ENCODE measurements at places on chromosomes 7 and 10.
A peak's percentile ranks its signal among the peaks of the same experiment; 100 is the strongest.

- no peak for DNase-seq
These were observed 22.2 kb downstream of the FRMPD2 start for GRCh38 chr10:48252354-48252650.

- DNase-seq = no peak
These were observed at the start of gene COBL for GRCh38 chr7:51316666-51317581. Gene COBL (minus strand): TSS chr7:51316809. CDS start chr7:51316633, 176 bp downstream.

- no peak for DNase-seq
These were observed 30.4 kb upstream of the ADD3 start for GRCh38 chr10:109977382-109977806.

GRCh38 chr7:116929914-116930913 lies 23.1 kb upstream of the ST7 start:
- peak; percentile 39 for DNase-seq

DNA sequence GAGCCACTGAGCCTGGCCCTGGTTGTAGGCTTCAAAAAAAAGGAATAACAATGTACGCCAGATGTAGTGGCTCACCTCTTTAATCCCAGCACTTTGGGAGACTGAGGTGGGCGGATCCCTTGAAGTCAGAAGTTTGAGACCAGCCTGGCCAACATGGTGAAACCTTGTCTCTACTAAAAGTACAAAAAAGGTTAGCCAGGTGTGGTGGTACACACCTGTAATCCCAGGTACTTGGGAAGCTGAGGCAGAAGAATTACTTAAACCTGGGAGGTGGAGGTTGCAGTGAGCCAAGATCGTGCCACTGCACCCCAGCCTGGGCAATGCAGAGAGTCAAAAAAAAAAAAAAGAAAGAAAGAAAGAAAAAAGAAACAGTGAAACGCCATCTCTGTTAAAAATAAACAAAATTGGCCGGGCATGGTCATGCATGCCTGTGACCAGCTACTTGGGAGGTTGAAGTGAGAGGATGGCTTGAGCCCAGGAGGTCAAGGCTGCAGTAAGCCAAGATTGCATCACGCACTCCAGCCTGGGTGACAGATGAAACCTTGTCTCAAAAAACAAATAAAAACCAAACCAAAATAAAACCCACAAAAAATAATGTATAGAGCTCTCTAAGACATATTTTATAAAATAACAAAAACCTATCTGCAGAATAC lies 4.7 kb upstream of the KLHDC10 start:
- no peak for DNase-seq

DNA sequence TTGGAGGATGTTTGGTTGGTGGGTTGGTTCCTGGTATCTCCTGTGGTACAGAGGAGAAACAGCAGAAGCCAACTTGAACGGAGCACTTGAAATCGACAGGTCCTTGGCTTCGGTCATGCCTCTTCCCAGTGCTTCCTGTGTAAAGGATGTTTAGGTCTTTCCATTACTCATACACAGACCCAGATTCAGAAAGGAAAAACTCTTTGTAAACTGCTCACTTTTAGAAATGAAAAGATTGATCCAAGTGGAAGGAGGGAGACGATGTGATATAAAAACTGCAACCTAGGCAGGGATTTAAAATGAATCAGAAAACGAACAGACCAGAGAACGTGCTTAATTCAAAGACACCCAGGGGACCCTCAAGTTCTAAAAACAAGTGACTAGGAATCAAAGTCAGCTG lies 338.4 kb downstream of the GALNT17 start:
- no peak for DNase-seq

Measured in stimulated activated CD4-positive, alpha-beta T cell treated with anti-CD3 and anti-CD28 coated beads, Interleukin-1b, Interleukin-23, amount 100 ng/mL, for 1 hour (primary cell).